ENCODE measurements at places on chromosomes 16 and 17.

GRCh38 chr16:7366041-7366440, 33.4 kb downstream of the RBFOX1 start:
- no peak for DNase-seq

DNA sequence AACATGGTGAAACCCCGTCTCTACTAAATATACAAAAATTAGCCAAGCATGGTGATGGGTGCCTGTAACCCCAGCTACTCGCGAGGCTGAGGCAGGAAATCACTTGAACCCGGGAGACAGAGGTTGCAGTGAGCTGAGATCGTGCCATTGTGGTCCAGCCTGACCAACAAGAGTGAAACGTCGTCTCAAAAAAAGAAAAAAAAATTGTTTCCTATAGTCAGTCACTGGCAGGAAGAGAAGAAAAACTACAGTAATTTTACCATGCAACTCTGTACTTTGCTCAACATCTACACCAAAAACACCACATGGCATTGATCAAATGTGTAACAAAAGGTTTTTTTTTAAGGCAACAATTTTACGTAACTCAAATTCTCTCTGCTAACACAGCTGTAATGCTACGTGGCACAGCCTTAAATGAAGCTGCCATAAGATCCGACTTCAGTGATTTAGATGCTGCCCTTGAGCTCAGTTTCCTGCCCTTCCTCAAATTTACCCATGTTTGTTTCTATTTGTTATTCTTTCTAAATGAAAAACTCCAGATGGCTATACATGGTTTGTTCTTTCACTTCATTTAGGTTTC, 40.2 kb downstream of the CNOT1 start:
- no peak for DNase-seq

GRCh38 chr17:64607862-64608565, 54.1 kb downstream of the SMURF2 start:
- no peak for DNase-seq

DNA sequence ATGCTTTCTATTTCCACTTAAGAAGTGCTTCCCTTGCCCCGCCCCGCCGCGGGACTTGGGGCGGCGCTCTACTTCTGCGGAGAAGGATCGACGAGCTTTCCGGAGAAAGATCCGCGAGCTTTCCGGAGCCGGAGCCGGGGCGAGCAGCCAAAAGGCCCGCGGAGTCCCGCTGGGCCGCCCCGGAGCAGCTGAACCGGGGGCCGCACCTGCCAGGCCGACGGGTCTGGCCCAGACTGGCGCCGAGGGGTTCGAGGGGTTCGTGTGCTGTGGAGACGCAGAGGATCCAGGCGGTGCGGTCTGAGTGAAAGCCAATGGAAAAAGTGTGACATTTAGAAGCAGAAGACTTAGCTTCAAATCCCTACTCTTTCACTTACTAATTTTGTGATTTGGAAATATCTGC, 50.8 kb downstream of the TBC1D26 start:
- DNase-seq = no peak

DNA sequence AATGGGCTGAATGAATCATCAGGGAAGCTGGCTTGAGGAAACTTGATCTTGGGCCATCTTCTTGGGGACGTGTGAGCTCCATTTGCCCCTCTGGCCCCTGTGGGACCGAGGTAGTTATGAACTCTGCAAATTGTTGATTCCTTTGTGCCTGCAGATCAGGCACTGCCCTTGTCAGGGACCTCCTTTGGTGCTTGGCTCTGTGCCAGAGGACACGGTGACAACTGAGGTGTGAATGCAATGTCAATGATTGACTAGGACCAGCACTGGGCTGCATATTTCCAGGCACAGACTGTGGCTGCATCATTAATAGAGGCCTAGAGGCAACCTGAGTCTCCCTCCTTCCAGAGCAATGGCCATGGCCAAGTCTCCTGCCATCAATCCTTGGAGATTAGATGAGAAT, 23.8 kb downstream of the PDILT start:
- no peak for DNase-seq
